Activated T-cell treated with anti-CD3 and anti-CD28 coated beads for 1 hour (primary cell): ENCODE measurements at places on chromosomes 12 and 14.

- DNase-seq: no peak
Observed at GRCh38 chr14:57323721-57324120, 55.0 kb downstream of the AP5M1 start.

DNA sequence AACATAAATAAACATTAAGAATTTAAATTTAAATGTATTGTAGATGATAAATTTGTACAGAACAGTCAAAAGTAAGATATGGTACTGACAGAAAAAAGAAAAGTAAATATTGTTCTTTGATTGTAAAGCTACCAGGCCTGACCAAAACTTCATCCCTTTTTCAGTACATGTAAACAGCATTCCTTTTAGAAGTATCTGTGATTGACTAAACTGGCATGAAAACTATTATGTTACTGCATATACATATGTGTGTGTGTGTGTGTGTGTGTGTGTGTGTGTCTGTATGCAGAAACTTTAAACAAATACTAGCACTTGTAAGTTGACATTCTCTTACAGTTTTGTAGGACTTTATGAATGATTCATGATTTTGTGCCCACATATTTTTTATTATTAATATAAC, 270.9 kb downstream of the C12orf50 start:
- DNase-seq: no peak

GRCh38 chr12:116200812-116201211, 76.7 kb downstream of the MED13L start:
- no peak for DNase-seq

DNA sequence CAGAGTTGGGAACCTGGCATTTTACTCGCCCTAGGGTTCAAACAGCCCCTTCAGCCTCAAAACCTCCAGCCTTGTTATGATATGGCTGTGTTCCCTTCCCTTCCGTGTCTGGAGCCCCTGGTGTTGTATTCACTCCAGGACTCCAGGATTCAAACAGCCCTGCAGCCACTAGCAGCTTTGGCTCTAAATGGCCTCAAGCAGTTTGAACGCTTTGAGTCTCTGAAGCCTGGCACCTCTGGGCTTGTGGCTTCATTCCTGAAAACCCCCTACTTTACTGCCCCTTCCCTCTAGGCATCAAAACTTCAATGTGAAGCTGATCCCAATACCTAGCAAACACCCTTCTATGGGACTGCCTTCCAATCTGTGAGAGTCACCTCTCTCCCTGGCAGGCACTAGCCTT, 67.9 kb upstream of the RMST start:
- no peak for DNase-seq

GRCh38 chr12:56867216-56867615, 67.0 kb downstream of the SDR9C7 start:
- no peak for DNase-seq

- DNase-seq: no peak
Observed at GRCh38 chr12:123992118-123992825, 19.3 kb downstream of the ZNF664 start.

DNA sequence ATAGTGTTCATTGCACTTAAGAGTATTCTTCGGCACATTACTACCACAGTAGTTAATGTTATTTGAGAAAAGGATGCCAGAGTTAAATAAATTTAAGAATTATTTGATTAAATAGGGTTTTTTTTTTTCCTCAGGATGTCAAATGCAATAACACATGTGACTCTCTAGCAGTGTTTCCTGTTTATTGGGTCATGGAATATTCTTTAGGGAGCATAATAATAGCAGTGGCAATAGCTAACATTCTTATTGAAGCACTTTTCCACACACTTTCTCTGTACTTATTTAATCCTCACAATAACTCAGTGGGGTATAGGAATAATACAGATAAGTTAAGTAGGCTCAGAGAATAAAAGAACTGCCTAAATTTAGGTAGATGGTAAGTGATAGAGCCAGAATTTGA, 44.3 kb downstream of the SCYL2 start:
- DNase-seq: no peak

DNA sequence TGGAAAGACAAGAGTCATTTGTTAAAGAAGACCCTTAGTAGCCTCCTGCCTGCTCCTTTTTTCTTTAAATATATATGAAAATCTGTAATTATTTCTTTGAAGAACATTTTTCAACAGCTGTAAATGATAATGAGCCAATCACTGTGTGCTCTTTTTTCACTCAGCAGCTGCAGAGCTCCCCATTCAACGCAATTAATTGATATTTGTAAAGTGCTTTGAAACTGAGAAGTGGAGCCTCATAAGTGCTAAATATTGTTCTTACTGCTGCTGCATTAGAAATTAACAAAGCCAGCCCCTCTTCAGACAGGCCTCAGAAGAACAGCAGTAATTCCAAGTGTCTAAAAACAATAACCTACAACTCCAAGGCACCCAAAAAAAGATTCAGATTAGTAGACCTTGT, 224.3 kb downstream of the GXYLT1 start:
- no peak for DNase-seq

- no peak for DNase-seq
Observed at GRCh38 chr12:9344541-9344940, 136.3 kb upstream of the PZP start.

DNA sequence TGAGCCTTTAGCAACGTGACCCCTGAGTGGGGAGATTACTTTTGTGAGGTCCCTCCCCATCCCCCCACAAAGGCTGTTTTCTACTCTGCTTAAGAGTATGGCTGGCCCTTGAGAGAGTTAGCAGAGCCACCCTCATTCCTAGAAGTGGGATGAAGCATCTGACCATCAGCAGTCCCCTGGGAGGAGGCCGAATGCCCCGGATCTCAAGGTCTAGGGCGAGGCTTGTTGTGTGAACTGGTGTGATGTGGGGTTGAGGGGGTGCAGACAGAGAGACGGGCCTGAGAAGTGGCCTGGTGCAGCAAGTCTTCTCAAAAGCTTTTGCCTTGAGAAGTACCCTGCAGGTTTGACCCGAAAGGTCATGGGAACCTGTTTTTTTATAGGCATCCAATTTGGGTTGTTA, 153.0 kb upstream of the FKBP4 start:
- DNase-seq: no peak

GRCh38 chr14:99286761-99287160, 14.8 kb upstream of the BCL11B start:
- no peak for DNase-seq

GRCh38 chr14:91368776-91369416, 48.7 kb downstream of the CCDC88C start:
- DNase-seq: no peak

- DNase-seq: no peak
Observed at GRCh38 chr14:60735416-60735815, 855 bp downstream of the MNAT1 start.

- no peak for DNase-seq
Observed at GRCh38 chr12:30970559-30971197, 44.1 kb downstream of the TSPAN11 start.

DNA sequence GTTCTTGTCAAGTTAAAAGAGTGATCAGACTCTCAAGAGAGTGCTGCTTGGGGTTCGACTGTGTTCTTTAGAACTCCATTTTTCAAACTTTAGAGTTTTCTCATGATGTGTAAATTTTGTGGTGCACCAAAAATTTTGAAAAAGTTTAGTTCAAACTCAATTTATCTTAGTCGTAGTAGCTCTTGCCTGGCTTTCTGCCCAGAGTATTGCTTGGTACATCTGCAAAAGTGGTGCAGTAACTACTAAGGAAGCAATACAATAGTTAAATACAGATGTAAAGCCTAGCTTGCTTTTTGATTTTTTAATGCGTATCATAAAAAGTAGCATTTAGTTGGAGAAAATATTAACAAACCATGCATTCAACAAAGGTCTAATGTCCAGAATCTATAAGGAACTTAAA, 9.5 kb upstream of the CCDC91 start:
- no peak for DNase-seq

- DNase-seq: no peak
Observed at GRCh38 chr14:65255583-65256461, 153.5 kb upstream of the MAX start.

DNA sequence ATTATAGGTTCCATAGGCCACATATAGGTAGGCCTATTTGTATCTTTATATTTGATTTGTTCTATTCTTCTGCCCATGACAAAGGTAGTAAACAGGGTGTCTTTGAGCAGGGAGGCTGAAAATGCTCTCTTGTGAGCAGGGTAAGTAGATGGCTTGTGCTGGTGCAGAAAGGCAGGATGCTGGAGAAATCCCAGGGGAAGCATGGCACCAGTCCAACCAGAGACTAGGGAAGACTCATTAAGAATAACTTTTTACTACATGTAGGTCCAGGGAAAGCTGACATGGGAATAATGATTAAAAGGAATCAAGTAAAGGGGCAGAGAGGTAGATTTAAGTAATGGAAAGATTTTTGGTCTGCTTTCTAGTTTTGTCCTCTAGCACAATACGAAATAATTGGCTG, 245.0 kb downstream of the RGS6 start:
- no peak for DNase-seq

DNA sequence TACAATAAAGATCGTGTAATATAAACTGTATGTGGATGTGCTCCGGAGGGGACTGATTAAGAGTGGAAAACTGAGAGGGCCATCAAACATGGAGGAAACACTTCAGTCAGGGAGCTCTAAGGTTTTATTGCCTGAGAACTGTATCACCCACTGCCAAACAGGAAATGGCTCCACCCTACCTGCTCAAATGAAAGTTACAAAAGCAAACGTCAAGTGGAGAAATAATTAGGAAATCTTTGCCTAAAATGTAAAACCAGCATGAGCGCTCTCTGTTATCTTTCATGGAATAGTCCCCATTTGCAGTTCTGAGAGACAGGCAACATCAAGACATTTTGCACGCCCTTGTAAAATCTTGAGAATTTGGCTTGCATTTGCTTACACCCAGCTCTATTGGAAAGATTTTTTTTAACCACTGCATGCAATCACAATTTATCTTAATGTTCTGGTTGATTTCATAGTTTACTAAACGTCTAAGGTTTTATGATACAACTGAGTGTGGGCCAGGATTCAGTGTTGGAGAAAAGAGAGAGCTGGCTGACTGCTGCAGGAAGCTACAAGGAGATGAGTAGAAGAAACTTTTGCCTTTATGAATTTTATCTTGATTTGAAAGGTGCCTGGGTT, 344.0 kb upstream of the PRICKLE1 start:
- no peak for DNase-seq

DNA sequence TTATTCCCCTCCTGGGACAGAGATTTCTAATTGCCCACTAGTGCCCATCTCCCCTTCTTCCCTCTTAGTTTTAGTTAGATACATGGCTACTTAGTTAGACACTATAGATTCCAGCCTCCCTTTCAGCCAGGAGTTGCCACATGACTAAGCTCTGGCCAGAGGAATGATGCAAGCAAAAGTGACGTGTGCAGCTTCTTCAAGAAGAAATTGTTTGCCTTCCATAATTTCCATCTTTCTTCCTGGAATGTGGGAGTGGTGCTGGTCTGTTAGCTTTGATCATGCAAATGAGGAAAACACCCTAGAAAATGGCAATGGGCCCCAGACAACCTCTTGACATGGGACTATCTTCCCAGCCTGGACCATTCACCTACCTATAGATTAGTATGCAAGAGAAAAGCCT, 21.4 kb downstream of the CCDC177 start:
- no peak for DNase-seq

GRCh38 chr14:68039593-68039992, 220.0 kb downstream of the RAD51B start:
- DNase-seq: no peak

DNA sequence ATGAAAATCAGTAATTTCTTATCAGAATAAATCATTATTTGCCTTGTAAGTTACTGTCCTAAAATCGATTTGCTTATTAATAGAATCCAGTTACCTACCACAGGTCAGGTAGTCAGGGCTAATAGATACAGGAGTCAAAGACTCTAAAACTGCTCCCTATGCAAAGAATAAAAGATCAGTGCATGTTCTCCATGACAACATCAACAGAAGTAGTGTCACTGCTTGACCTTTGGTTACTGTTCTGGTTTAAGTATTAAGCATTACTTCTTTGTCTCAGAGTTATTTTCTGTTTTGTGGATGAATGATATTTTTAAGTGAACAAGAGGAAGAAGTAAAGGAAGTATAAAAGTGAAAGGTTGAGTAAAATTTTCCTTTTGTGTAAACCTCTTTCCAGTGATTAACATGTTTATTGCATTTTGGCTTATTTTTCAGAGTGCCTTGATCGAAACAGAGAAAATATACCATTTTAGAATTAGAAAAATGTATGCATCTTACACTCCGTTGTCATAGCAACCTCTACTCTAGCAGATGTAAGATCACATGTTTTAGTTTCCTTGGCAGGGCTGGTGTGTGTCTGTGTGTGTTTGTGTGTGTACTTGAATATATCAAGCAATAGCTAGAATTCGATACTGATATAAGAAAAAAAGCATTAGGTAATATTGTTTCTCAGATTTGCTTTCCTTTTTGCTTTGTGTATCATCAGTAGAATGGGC, 44.7 kb downstream of the ABCD2 start:
- no peak for DNase-seq

GRCh38 chr14:99146616-99147365, 125.2 kb downstream of the BCL11B start:
- DNase-seq: no peak

GRCh38 chr14:47466916-47467315, 208.5 kb downstream of the MDGA2 start:
- DNase-seq: no peak

GRCh38 chr12:77229640-77230442, 164.5 kb upstream of the E2F7 start:
- DNase-seq: no peak

DNA sequence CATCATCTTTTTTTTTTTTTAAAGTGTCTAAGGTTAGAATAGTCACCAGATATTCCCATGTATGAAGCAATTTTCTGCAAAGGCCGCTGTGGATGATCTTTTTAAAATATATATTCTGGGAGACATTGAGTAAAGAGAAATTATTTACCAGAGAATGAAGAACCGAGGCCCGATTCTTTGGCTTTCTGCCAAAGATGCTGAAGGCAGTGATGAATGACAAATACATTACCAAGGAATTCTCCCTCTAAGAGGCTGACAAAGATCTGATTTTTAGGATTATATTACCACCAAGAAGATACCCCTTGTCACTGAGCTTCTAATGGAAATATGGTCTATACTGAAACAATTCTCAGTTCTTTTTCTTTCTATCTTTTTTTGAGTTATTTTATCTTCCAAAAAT, 336.8 kb downstream of the NAV3 start:
- DNase-seq: no peak

GRCh38 chr12:128829861-128830504, 6.2 kb upstream of the SLC15A4 start:
- DNase-seq: no peak

DNA sequence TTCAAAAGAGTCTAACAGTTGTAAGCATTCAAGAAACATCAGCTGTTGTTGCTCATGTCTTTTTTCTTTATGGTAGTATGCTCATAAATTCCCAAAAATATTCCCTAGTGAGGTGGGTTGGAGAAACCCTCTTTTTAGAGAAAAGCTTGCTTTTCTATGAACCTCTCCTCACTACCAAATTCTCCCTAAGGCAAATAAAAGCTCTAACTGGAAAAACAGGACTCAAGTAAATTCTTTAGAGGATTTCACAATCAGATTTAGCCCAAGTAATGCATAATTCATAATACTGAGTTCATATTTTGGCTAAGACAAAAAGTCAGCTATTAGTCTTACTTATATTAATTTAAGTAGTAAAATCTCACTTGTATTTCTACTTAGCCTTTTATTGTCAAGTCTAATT, 59.1 kb downstream of the DIO2 start:
- no peak for DNase-seq

GRCh38 chr12:27967551-27968054, 4.9 kb downstream of the PTHLH start:
- no peak for DNase-seq

- DNase-seq: no peak
Observed at GRCh38 chr12:87259391-87259790, 769.8 kb downstream of the C12orf50 start.

GRCh38 chr12:4246116-4246515, 27.4 kb upstream of the CCND2 start:
- DNase-seq: no peak

- DNase-seq: no peak
Observed at GRCh38 chr12:66453844-66454243, 151.6 kb downstream of the HELB start.
